Memory B cell (primary cell): ENCODE measurements at places on chromosomes 5 and 9.

GRCh38 chr9:29160763-29161353, 1587.6 kb upstream of the C9orf72 start:
- DNase-seq: no peak

- DNase-seq: no peak
Observed at GRCh38 chr5:141898448-141899049, 20.3 kb upstream of the PCDH1 start.

- DNase-seq: no peak
Observed at GRCh38 chr9:132572921-132573320, 9.5 kb upstream of the BARHL1 start.

GRCh38 chr5:80411589-80412219, 3.8 kb downstream of the ZFYVE16 start:
- no peak for DNase-seq

DNA sequence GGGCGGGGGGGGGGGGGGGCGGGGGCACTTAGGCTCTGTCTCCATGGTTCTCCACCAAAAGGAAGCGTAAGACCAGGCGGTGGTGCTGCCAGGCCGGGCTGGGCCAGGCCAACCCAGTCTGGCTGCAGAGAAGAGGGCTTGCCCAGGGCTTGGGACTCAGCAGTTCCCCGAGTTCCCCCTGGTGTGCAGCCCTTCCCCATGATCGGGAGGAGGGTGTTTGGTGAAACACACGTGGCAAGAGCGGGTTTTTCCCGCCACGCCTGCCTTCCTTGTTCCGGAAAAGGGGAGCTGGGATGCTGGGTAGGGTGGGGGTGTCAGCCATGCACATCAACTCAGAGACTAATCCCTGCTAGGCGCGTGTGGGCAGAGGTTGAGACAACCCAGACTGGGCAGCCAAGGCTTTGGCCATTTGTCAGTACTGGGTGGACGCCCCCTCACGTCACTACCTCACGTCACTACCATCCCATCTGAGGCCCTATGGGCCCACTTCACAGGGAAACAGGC, 32.9 kb downstream of the PRRX2 start:
- no peak for DNase-seq

DNA sequence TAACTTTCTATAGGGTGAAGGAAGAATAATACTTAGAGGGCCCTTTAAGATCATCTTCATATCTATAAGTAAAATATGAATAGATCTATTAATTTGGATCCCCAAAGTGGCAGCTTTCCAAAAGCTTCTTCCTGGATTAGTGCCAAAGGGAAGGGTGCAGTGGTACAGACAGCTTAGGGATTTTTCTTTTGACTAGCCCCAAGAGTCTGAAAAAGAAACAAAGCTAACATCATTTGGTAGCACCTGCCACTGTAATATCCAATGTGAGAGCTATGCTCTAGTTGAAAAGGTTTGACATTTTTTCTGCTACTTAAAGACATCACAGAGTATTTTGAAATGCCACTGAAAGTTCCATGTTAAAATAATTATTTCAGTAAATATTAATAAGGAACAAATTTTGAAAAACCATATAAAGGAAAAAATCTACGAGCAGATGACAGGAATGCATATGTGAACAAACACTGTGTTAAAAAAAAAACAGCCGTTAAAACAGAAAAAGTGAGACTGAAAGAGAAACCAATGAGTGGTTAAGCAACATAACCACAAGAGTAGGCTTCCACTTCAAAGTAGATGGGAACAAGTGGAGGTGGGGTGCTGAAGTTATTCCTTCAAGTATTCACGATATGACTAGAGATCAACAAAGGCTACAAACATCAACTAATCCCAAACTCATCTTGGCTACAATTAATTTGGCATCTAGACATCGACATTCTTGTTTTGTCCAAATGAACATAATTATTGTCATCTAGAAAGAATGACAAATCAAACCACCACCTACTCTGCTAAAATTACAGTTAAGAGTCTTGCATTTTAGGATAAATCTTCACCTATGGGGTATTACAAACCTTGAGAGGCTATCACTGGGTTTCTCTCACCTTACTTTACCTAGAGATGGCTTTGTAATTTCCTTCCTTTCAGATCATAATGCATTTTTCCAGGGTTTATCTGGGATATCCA, 137.5 kb downstream of the CPLANE1 start:
- DNase-seq: no peak

DNA sequence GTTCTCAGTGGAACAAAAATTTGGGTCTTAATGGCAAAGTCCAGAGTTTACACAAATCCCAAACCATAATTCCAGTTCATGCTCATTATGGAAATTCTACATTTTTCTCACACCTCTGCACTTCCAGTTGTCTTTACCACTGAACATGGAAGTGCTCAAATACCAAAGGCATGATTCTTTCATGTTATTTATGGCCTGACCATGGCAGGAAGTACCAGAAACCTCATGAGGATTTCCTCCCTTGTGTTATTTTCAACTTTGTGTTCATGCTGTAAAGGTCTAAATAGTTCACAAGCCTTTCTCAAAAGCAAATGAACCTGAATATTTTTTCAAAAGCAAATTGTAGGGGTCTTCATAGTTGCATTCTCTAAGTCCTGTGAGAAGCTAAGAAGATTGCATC, 82.0 kb upstream of the ITGA1 start:
- DNase-seq: no peak

DNA sequence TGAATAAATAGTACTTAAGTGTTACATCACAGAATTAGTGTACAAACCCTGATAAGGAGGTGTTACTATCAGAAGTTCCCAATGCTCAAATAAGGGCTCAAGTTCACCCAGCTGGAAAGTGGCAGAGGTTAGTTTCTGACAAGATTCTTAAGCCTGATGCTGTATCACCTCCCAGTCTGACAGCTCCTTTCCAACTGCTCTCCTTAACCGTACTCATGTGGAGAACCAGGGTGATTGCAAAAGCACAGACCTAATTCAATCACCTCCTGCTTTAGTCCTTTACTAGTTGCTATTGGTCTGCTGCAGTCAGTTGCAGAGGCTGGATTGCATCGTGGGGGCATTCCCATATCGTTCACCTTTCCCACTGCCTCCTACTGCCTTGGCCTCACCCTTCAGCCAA, 100.4 kb upstream of the ZNF618 start:
- no peak for DNase-seq

DNA sequence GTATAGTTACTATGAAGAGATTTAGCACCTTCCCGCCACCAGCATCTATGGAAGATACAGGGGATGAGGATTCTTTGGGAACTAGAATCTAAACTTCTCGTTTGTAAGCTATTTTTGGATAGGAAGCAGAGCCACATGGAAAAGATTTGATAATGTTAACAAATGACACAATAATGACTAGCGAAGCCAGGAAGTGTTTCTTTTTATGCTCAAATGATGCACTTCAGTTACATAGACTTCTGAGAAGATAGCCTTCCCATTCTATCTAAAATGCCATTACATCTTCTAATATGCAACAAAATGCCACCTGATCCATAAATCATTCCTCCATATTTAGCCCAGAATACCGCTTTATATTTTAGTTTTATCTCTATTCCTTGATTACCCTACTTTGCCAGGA, 17.0 kb upstream of the TNC start:
- DNase-seq: no peak

DNA sequence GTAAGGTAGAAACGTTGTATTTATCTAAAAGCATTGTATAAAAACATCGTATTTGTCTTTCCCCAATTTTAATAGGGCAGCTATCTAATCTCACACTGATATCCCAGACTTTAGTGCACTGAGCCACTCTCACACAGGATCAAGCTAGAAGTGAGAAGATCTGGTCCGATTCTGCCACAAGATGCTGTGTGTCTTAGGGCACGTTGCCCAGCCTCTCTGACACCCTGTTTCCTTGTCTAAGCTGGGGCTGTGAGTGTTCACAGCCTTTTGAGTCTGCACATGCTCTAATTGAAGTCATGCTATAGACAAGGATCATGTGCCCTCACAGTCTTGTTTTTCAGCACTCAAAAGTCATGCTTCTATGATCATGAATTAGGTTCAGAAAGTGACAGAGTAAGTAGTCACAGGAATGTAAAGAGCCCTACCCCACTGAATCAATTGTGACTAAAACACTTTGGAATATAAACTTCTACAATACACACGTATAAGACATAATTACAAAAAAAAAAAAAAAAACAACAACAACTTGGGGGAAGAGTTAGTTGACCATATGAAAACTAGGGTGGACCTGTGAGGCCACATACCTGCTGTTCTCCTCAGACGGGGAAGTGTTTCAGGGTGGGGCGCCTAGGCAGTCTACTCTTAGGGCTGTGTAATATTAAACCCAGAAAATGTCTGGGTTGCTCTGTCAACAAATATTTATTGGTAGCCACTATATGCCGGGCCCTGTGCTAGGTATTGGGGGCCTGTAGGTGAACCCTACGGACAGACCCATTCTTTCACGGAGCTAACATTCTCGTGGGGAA, 893 bp upstream of the ABLIM3 start:
- DNase-seq: no peak

DNA sequence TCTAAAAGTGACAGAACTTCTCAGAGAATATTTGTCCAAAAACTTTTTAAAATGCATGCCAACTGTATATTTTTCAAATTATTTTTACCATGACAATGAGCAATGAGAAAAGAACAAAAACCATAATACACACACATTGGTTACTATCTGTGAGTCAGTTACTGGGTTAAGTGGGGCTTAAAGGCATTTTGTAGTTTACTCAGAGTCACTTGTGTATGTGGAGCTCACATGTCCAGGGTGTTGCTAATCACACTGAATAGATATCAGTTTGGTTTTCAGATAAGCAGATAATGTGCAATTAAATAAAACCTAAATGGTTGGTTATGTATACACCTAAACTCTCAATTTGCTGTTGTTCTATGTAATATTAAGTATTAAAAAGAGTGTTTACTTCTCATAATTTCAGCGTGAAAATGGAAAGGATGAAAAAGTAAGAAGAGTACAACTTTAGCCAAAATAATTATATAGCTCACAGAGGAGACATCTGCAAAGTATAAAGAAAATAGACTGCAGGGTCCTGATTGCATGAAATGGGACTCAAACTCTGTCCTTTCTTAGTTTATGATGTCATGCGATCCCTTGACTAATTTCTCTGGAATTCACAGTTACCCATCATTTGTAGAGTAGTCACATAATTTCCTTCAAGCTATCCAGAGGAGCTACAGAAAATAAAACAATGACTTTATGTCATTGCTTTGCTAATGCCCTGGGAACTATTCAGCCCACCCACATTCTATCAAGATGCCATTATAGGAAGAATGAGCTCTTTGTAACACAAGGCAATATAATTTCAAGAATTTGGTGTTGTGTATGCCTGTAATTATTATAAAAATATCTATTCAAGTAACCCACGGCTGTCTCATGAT, 388.0 kb upstream of the ZNF608 start:
- DNase-seq: no peak

DNA sequence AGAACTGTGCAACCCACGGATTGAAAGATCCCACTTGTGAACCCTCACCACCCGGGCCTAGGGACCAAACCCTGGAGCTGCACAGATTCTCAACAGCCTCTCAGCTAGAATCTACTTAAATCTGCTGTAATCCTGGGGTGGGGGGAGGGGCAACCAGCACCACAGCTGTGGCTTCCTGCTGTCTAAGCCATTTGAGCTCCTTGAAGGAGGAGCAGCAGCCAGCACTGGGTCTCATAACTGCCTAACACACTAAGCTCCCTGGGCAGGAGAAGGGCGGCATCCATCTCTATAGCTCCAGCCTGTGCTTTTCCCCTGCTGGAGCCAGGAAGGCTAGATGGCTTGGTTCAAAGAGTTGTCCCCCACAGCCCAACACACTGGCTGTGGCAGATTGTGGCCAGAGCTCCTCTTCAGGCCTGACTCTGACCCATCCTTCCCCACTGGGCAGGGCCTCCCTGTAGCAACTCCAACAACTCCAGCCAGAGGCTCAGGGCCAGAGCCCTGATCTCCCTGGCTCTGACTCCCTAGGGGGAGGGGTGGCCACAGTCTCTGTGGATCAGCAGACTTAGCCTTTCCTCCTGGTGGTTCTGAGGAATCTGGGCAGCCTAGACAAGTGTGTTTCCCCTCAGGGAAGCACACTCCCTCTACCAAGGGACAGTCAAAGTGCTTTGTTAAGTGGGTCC, 72.0 kb upstream of the C9orf72 start:
- no peak for DNase-seq

GRCh38 chr5:78500871-78501270, 140.5 kb downstream of the SCAMP1 start:
- no peak for DNase-seq
